ENCODE measurements at places on chromosomes 2 and 18.

DNA sequence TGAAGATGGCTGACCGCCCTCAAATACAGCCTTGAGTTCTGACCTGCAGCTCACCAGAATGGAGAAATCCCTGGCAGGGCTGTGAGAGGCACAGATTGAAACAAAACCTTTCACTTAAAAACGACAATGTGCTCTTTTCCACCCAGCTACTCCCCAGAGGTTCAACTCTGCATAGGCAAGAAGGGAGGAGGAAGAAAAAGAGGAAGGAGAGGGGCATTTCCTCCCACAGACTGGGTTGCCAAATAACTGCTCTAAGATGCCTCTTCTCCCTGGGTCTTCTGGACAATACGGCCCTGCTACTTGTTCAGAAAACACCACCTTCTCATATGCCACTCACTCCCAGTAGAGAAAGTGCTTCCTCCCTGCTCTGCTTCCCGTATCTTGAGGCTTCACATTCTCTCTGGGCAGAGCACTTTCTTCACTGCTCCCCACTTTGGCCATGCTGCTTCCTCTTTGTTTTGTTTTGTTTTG, 136.4 kb upstream of the SLC1A4 start:
- DNase-seq = no peak

GRCh38 chr2:241014764-241015163, 16.3 kb downstream of the SNED1 start:
- DNase-seq = no peak

- DNase-seq = no peak
Measured at GRCh38 chr2:149679286-149679685, 91.7 kb upstream of the MMADHC start.

DNA sequence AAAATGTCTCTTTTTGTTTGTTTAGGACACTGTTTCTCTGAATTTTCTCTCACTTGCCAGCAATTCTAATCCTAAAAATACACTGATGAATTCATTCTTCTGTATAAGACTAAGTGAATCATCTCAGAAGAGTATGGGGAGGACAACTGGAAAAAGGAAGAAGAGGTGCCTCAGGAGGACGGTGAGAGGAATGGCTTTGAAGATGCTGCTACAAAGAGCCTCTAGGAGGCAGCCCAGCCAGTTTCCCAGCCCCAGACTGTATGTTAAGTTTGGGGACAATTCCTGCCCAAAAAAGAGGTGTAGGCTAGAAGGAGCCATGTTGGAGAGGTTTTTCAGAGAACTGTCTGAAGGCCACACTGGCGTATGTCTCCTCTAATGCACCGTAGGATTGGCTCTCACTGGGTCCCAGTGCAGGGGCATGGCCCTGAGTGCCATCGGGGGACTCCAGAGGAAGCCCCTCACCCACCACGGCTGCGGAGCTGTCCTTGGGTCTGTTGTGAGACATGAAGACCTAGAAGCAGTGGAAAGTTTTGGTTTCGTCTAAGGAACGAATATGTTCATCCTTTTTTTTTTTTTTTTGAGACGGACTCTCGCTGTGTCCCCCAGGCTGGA, 3.1 kb upstream of the SDC1 start:
- DNase-seq = no peak

DNA sequence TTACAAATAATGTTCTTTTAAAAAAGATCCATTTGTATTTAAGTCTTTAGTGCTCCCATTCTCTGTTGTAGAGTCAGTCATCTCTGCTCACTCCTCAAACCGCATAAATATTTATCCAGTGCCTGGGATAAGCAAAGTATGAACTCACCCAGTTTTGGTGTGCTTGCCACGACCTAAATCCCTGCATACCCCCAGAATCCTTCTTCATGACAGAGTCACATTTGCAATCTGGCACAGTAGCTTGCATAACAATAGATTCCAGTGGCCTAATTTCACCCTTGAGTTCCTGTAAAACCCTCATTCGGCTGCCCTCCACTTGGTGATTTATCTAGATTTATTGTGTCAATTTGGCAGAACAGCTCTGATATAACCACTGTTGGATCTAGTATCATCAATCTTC, 92.9 kb downstream of the DTNA start:
- DNase-seq = no peak

DNA sequence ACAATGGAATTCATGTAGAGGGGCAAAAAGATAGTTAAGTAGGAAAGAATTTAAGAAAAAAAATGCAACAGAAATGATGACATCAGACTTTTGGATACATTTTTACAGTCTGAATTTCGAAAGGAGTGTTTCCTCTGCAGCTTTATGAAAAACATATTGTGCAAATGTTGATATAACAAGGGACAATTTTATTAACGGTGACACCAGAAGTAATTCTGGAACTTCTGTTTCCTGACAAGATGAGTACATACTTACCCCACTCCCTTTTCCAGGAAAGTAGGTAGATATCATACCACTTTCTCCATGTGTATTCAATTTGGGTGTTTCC, 369.6 kb downstream of the FBXO15 start:
- DNase-seq = no peak

DNA sequence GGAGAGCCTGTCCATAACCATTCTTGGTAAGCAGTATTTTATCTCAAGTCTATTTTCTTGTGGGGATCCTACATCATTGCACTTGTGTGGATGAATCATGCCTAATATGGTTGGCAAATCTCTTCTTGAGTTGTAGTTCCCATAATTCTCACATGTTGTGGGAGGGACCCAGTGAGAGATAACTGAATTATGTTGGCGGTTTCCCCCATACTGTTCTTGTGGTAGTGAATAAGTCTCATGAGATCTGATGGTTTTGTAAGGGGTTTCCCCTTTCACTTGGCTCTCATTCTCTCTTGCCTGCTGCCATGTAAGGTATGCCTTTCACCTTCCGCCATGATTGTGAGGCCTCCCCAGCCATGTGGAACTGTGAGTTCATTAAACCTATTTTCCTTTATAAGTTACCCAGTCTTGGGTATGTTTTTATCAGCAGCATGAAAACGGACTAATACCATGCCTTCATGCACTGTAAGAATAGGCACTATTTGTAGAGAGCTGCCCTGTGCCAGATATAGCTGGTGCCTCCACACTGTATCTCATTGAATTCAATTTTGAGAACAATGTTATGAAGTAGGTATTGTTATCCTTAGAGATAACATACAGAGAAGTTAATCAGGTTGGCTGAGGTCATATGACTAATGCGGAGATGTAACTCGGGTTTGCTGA, 148.3 kb downstream of the PLCL1 start:
- DNase-seq = no peak

DNA sequence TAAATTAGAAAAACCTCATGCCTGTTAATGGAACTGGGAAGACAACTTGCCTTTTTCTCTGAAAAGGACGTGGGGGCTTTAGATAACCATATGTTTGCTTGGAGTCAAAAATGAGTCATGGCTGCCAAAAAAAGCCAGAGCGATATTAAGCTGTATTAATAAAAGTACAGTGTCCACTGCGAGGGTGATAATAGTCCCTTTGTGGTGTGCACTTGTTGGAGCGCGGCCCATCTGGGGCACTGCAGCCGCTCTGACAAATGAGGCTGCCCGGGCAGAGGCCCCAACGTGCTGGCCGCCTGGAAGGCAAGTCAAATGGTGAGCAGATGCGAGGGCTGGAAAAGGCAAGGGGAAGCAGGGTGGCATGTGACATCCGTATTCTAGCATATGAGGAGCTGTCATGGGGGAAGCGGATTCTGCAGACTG, 103.3 kb upstream of the NCK2 start:
- DNase-seq = peak; percentile 54

DNA sequence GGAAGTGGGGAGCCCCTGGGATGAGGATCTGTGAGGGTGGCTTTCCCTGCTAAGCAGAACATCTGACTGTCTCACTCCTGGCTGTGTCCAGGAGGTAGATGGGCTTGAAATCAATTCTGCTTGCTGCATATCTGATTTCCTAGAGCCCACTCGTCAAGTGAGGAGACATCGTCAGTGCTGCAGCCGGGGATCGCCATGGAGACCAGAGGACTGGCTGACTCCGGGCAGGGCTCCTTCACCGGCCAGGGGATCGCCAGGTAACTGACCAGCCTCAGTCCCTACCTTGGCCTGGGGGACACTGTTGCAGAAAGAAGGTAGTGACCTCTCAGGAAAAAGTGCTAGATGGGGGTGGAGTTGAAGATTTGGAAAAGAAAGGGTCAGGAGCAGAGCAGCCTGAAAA, 31.3 kb downstream of the CNGA3 start:
- DNase-seq = no peak

Measured in caudate nucleus (tissue), 63 donors.